Stimulated activated CD8-positive, alpha-beta memory T cell treated with anti-CD3 and anti-CD28 coated beads, Interleukin-7, amount 100 ng/mL, for 1 hour (primary cell): ENCODE measurements at places on chromosomes 2 and 18.

DNA sequence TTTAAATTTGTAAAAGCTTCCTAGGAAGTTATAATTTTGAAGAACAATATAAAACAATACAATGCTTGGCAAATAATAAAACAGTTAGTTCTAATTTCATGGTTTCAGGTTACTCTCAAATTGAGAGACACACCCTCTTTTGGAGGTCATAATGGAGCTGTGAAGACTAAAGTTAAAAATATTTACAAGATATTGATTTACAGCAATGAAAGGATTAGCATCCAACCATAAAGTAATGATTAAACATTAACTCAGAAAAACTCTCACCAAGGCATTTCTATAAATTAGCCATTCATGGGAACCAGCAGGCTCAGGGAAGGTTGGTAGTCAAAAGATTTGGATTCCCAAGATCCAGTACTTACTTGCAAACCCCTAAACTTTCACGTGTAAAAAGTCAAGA is 6.4 kb downstream of the DPP4 start:
- no peak for DNase-seq

DNA sequence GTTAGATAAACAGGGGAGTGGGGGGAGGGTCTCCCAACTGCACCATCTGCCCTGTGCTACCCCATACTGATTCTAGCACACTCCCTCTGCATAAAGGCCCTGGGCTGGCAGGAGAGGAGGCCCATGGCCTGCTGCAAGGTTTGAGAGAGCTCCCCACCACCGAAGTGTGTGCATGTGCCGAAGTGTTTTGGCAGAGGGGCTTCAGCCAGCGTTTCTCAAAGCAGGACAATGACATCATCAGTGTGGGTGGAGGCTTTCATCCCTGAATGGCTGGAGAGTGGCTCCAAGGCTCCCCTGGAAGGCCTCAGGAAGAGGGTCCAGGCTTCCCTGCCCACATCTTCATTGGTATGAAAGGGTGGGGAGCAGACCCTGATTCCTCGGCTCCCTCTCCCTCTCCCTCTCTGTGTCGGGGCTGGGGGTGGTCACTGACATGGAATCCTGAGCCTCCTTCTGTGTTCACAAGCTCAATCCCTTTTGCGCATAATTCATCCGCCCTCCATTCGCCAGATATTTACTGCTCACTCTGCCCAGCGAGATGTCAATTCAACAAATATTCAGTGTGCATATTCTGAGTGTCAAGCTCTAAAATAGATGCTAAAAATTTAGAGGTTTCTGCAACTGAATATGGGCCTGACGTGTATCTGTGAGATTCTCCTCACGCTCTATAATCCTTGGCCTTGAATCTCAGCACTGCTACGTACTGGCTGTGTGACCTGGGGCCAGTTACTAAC is 122.1 kb downstream of the CELF4 start:
- DNase-seq, result no peak

GRCh38 chr18:56789004-56789888 is 138.1 kb downstream of the WDR7 start:
- DNase-seq, result no peak

- DNase-seq, result no peak
Observed at GRCh38 chr2:98026292-98026691, 30.5 kb upstream of the TMEM131 start.

DNA sequence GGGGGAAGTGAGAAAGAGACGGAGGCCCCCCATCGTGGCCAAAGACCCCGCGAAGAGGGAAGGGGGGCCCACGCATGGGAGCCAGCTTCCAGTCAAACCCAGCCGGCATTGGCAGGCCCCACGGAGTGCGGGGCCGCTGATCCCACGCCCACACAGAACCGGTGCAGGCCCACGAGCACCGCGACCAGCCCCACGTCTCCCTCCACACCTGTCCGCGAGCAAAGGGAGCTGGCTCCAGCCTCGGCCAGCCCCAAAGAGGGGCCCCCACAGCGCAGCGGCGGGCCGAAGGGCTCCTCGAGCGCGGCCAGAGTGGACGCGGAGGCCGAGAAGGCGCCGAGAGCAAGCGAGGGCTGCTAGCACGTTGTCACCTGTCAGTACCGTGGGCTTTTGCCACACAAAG is 125.0 kb upstream of the TWIST2 start:
- DNase-seq, result no peak

- DNase-seq, result no peak
Observed at GRCh38 chr2:153214337-153214736, 264.2 kb downstream of the RPRM start.

DNA sequence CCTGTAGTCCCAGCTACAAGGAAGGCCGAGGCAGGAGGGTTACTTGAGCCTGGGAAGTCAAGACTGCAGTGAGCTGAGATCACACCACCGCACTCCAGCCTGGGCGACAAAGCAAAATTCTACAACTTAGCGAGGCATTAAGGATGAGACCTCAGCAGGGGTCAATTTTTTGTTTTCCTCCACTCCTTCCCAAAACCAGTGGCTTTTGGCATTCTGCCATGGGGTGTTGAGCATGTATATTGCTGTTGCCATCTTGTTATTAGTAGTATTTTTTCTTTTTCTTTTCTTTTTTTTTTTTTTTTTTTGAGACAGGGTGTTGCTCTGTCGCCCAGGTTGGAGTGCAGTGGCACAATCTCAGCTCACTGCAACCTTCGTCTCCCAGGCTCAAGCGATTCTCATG is 8.9 kb upstream of the GIGYF2 start:
- DNase-seq, result no peak

GRCh38 chr2:2028041-2028440 is 283.7 kb upstream of the PXDN start:
- no peak for DNase-seq

GRCh38 chr2:241048949-241049343 is 50.5 kb downstream of the SNED1 start:
- DNase-seq, result no peak

- DNase-seq, result no peak
Observed at GRCh38 chr2:27121906-27122305, 1.7 kb upstream of the ABHD1 start.

GRCh38 chr2:20104900-20105545 is 53.6 kb upstream of the LAPTM4A start:
- DNase-seq, result no peak

DNA sequence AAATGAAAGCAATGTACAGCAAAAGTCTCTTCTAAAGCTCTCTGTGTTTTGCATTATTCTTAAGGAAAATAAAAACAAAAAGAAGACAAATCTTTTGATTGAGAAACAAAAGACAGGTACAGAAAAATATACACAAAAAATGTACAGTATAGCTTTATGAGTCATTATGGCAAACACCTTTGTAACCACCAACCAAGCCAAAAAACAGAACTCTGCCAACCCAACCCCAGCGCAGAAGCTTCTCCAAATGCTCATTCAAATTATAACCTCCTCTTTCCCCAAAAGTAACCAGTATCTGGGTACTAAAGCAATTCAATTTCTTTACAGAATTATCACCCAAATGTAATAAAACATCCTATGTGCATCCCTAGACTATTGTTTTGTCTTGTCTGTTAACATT is 255.9 kb upstream of the STON1 start:
- DNase-seq, result no peak

DNA sequence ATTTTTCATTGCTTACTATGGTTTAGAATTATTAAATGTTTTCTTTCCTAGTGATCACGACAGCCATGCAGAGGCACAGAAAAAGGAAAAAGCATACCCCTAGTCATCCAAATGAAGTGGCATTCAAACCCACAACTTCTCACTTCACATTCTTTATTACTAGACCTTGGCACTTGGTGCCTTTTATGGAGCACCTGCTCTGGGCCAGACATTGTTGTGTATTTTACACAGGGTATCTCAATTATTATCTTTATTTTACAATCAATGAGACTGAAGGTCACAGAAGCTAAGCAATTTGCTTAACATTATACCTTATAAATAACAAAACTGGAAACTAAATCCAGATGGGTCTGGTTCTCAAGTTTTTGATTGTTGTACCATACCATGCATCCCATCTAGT is 235.3 kb downstream of the LRATD1 start:
- no peak for DNase-seq

DNA sequence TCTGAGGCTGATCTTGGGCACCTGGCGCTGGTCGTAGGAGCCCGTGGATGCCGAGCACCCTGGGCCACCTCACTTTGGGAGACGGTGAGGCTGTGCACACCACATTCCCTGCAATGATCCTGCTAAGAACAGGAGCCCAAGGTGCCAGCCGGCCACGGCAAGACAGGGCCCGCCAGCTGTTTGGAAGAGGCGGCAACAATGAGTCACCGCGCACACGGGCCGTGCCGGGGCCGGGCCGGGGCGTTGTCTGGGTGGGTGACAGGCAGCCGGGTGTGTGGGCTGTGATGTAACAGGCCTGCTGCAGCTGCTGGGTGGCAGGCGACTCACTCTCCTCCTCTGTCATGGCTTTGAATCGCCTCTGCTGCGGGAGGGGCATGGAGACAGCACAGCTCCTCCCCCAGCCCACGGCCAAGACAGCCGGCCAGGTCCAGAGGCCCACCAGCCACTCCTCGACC is 49.7 kb upstream of the ODC1 start:
- DNase-seq, result peak; percentile 29

- no peak for DNase-seq
Observed at GRCh38 chr18:69945220-69946114, 2.2 kb downstream of the CD226 start.

GRCh38 chr18:22132763-22133162 is 36.6 kb upstream of the GATA6 start:
- DNase-seq, result no peak

DNA sequence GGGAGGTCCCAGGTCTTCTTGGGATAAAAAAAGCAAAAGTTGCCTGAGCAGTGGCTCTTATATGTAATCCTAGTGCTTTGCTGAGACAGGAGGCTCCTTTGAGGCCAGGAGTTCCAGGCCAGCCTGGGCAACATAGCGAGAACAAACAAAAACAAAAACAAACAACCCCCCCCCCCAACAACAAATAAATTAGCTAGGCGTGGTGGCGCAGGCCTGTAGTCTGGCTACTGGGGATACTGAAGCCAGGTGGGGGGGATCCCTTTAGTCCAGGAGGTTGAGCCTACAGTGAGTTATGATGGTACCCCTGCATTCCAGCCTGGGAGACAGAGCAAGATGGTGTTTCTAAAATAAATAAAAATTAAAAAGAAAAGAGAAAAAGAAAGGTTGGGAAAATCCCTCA is 5.4 kb downstream of the GAREM2 start:
- no peak for DNase-seq

DNA sequence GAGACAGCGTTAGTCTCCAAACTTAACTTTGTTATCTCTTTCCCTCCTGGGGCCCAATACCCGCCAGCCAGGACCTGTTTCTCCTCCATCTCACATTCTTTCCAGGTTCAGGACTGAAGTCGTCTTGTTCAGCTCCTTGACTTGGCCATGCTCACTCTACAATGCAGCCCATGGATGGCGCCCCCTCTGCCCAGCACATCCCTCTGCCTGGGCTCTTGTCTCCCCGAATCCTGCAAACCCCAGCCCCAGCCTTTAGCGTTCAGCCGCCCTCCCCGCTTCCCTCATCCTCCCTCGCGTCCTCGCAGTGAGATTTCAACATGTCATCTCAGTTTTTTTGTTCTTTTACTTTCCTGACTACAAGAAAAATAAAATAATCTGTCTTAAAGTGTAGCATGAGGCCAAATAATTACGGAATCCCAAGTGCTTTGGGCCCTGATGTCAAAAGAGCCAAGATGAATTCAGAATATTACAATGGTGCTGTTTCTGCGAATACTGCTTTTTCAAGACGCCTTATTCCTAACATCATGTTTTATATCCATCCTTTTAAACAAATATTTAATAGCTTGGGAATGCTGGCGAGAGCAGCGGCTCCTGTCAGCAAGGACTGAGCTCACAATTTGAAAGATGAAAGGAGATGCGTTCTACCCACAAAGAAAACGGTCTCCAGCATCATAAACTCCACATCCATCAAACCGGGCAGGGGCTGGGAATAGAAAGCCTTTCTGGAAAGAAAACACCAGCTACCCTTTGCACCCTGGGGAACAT is 1.0 kb downstream of the FAM178B start:
- no peak for DNase-seq

DNA sequence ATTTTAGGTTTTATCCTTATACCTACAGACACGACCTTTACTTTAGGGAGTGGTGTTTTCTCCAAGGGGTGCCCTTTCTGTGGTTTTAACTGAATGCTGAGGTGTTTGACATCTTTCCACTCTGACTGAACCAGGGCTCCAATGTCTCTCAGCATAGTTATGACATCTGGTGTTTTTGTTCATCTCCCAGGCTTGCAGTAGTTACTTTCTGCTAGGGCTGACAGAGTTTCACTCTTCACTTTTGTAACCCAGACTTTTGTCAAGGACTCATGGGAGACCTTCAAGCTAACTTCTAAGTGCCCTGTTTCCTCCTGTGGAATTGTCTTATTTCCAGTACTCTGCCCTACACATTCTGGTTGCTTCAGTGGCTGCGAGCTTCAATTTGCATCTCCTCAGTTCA is 103.1 kb downstream of the CCDC85A start:
- no peak for DNase-seq

DNA sequence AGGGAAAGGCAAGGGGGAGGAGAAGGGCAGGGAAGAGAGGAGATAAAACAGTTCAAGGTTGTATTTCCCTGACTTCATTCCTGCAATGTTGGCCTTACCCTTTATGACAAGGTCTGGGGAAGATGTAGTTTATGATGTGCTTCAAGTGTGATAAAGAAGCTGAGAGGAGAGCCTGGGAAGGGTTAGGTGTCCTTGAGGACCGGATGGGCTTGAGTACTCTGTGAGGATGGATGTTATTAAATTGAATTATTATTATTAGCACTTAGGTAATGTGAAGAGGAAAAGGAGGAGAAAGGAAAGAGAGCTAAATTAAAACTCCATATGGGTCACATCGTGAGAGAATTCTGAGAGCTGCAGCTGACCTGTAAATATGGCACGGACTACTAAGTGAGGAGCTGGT is 719.4 kb upstream of the CELF4 start:
- no peak for DNase-seq

DNA sequence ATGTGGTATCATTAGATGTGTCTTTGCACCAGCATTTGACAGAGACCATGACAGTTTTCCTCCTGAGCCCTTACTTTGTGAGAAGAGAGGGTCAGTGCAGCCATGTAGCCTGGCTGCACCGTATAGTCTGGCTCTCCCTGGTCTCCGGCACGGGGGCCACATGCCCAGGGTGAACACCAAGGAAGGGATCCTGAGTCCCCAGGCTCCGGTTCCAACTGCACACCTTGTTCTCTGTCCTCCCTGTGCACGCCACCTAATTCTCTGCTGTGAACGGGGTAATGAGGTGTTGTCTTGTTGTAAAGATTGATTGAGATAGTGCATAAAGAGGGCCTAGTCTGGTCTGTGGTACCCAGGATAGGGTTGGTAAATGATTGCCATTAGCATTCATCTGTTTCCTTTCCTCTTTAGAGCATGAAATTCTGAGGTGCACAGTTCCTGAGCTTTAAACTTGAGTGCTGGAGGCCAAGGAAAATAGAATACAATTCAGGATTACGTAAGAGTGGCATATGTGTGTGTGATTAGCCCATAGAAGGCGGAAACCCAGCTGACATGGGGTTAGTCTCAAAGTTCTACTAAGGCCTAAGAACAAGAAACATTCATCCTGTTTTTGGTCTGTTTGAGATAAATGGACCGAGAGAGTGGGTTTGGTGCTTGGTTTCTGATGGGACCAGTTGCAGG is 55.5 kb downstream of the NCK2 start:
- DNase-seq, result no peak

GRCh38 chr2:17171446-17172049 is 346.7 kb downstream of the RAD51AP2 start:
- DNase-seq, result no peak
